Stimulated activated CD4-positive, alpha-beta T cell treated with anti-CD3 and anti-CD28 coated beads, TNF-alpha, amount 100 ng/mL, for 48 hours (primary cell): ENCODE measurements at places on chromosomes 2 and 18.

DNA sequence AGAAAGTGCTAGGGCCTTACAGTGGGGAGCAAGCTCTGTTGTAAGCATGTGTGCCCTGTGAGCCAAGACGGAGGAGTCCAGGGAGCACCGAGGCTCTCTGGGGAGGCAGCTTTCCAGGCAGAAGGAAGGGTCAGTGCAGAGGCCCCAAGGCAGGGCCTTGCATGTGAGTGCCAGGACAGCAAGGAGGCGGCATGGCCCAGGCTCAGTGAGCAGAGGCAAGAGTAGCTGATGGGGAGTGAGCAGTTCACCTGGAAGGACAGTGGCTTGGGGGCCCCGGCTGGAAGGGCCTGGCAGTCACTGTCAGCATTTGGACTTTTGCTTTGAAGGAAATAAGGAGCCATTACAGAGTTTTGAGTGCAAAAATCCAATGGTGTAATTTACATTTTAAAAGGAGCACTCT lies 223.8 kb upstream of the RAB12 start:
- DNase-seq = no peak

- no peak for DNase-seq
Measured at GRCh38 chr2:179898873-179899272, 37.5 kb upstream of the ZNF385B start.

GRCh38 chr2:120053891-120054290 lies 41.0 kb downstream of the EPB41L5 start:
- no peak for DNase-seq

- DNase-seq = no peak
Measured at GRCh38 chr2:200743042-200743676, 68.6 kb upstream of the BZW1 start.

DNA sequence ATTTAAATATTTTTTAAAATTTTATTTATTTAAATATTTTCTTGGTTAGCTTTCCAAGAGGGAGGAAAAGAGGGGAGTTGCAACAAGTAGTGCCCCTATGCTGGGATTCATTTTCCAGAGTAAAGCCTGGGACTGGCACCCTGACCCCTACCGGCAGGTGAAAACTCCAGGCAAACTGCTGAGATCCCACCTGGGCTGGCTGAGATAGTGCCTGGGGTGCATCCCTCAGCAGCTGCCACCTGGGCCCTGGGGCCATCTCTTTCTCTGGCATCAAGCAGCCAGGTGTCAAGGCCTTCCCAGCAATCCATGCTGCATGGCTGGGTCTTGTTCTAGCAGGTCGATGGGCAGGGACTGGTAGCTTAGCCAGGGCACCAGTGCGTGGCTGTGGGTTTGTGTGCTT lies 6.6 kb downstream of the SIX2 start:
- DNase-seq = no peak
